Left ventricle myocardium inferior (tissue), 1 donor: ENCODE measurements at places on chromosomes 16 and 17. TPM values are rescaled to one million over a fixed set of nuclear protein-coding genes. Genes with fewer than 3 reads are reported as not detected.

PMFBP1 gene
- total RNA-seq = 0.05 TPM

SLC9A5 gene
- 1.3 TPM for total RNA-seq

FOXL1 gene
- total RNA-seq = 0.38 TPM

PKMYT1 gene
- 1.3 TPM for total RNA-seq
